Epithelial cell of proximal tubule (primary cell): ENCODE measurements at places on chromosomes 12 and 14.

DNA sequence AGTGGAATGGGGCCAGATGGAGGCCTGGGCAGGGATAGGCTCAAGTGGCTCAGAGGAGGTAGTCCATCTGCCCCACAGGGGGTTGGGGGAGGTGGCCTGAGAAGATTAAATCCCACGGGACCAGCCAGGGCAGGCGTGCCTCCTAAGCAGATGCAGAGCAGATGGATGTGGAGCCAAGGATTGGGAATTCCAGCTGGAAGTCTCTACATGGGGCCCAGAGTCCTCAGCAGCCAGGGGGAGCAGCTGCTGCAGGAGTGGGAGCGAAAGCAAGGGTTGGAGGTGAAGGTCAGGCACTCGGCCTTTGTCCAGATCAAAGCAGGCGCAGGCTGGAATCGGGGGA, 42.4 kb upstream of the VRK1 start:
- DNase-seq: no peak

- no peak for DNase-seq
Measured at GRCh38 chr12:85975716-85976115, 101.6 kb downstream of the NTS start.

- no peak for DNase-seq
Measured at GRCh38 chr12:128649902-128650301, 173.9 kb downstream of the SLC15A4 start.

- no peak for DNase-seq
Measured at GRCh38 chr12:46950094-46950493, 124.3 kb upstream of the SLC38A4 start.

DNA sequence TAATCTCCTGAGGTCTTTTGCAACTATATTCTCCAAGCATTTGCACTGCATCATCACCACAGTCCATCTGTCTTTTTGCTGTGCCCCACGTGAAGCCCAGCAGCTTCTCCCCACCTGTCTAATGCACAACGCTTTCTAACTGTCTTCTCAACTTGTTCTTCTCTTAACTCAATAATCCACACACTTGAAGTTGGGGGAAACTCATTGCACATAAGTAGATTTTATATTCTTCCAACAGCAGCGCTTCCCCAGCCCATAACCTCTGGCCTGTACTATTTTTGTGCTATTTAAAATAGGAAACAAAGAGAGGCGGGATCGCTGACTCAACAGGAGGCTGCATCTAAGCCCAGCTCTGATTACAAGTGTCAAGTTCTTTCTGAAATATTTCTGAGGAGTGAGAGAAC, 226.7 kb downstream of the GXYLT1 start:
- DNase-seq: no peak

- no peak for DNase-seq
Measured at GRCh38 chr14:66859063-66859671, 330.1 kb upstream of the GARIN2 start.

DNA sequence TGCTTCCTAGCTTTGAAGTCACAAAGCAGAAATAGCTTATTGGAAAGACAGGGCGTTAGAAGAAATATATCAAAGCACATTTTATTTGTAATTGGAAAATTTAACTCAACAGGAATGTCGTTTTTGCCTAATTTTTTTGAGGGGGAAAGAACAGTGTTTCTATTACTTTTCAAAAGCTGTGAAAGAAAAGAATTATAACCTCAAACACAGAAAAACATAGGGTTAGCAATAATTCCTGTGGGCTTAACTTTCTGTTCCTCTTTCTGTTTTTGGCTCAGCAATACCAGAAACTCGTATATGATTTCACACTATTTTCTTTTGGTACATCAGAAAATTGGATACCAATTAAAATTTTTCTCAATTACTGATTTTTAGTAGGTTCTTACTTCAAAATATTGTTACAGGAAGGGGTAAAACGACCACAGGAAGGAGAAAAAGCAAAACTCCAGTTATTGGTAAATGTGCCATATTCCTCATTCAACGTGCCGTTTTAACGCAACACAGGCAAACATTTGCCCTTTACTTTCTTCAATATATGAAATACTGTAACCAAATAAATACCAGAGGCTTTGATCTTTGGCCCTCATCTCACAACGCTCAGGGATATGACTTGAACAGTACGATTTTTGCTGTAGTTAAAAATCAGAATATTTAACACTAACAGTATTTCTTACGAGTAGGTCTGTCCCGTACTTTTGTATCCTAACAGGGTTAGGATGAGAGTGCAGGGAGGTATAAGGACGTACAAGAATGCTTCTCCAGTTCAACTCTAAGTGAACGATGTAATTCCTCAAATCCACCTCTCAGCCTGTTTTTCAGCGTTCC, 1.3 kb upstream of the RNU6-7 start:
- DNase-seq: no peak

DNA sequence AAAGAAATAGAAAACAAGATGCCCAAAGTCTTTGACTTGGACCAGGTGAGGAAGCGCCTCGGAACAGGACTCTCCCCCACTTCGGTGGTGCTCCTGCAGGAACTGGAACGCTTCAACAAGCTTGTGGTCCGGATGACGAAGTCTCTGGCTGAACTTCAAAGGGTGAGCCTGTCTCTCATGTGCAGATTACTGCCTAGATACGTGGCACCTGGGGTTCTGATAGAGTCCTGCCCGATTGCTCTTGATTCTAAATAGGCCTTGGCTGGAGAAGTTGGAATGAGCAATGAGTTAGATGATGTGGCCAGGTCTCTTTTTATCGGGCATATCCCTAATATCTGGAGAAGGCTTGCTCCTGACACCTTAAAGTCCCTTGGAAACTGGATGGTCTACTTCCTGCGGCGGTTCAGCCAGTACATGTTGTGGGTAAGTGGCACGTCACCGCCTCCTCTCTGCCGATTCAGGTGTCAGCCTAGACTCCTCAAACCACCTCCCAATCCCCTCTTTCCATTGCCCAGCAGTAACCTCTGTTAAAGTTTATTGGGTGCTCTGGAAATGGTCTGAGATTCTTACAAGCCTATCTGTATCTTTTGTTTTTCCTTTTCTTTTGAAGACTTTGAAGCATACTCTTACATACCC, 40.8 kb downstream of the CCDC92 start:
- no peak for DNase-seq

GRCh38 chr12:93520454-93520853, 52.0 kb upstream of the SOCS2 start:
- DNase-seq: no peak

- DNase-seq: no peak
Measured at GRCh38 chr12:97778111-97778510, 315.5 kb downstream of the RMST start.

DNA sequence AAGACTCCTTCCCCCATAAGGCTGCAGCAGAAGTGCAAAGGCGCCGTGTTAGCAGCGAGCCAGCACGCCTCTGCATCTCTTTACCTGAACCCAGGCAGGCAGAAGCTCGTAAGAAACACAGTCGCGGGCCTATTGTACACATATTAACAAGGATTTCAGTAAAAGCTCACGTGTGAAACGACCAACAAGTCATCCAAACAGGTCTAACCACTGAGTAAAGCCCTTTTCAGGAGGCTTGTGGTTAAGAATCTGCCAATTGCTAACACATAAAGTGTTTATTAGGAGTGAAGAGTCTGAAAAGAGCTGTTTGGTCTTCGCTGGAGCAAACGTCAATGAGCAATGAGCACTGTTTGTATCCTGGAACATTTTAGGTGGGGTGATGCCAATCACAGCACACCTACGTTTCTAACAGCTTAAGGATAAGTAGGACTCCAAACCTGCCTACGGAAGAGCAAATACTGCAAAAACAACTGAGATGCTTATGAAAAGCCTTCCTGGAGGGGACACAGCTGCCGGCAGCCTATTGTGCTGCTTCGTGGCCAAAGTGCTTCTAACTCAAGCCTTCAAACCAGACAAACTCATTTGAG, 43.1 kb downstream of the PRKAB1 start:
- DNase-seq: no peak

GRCh38 chr12:10365696-10366405, 24.0 kb downstream of the KLRK1 start:
- DNase-seq: no peak

GRCh38 chr14:90850487-90850886, 34.3 kb upstream of the TTC7B start:
- peak; percentile 66 for DNase-seq

DNA sequence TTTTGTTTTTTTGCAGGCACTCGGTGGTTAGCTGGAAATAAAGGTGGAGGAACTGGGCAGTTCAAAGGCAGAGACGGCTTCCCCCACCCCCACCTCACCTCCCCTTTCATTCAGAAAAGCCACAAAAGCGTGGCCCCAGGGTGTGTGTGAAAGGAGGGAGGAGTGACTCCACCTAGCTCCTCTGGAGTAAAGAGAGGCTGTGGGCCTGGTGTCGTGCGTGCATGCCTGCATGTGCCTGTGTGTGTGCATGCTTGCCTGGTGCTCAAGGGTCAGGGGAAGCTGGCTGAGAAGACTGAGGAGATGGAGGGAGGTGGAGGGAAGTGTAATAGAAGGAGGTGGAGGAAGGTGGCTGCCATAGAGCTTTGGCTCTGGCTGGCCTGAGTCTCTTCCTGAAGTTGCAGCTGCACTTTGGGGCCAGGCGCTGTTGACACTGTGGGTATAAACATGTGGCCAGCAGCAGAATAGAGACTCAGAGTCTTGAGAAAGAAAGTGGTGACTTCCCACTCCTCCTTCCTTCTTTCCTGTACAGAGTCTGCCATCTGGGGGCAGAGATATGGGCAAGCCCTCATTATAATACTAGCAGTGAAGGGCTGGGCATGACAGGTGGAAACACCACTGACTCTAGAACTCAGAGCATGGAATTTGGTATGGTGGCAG, 36.9 kb upstream of the SINHCAF start:
- DNase-seq: no peak

- no peak for DNase-seq
Measured at GRCh38 chr12:52871291-52872039, 22.7 kb upstream of the KRT78 start.

DNA sequence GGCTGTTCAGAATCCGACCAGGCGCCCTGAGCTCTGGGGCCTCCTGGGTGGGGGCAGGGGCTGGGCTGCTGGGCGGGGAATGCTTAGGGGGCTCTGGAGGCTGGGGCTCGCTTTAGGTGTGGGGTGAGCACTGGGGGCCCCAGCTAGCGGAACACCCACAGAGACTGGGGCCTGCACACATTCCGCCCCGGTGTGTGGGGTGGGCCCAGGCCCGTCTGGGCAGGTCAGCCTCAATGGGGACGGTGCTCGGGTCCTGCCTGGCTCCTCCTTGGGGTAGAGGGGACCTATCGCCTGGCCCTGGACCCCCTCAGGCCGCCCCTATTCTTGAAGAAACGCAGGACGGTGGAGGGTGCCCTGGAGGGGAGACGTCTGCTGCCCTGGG, 364.8 kb downstream of the TMEM121 start:
- DNase-seq: no peak

DNA sequence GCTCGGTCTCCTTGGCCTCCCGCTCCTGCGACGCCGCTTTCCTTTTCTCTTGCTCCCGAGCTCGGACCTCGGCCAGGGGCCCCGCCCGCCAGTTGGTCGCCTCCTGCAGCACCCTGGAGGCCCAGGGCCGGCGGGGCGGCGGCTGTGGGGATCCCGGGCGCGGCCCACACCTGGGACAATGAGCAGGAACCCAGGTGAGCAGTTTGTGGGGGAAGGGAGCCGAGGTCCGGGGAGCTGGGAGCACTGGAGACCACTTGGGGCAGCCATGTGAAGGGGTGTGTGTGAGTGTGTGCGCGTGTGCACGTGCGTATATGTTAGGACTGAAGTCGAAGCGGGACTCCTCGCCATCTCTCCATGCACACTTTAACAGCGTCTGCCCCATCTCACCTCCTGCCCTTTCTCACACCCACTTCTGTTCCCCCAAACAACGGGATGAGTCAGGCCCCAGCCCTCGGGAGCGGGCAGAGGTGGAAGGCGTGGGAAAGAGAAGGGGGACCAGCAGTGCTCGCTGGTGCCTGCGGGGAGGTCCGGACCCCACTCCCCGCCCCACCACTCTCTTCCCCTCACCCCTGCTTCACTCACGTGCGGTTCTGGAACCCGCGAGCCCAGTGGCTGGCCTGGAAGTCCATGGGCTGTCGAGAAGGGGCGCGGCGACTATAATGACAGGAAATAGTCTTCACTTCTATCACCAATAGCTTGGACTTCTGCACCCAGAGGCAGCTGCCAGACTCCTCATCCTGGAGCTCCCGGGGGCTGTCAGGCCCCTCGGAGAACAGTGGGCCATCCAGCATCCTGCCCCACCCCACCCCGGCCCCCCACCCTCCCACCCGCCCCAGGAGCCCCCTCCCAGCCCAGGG, 450 bp downstream of the DDN start:
- no peak for DNase-seq

GRCh38 chr14:77508249-77508648, 9.6 kb upstream of the ISM2 start:
- DNase-seq: peak; percentile 92

DNA sequence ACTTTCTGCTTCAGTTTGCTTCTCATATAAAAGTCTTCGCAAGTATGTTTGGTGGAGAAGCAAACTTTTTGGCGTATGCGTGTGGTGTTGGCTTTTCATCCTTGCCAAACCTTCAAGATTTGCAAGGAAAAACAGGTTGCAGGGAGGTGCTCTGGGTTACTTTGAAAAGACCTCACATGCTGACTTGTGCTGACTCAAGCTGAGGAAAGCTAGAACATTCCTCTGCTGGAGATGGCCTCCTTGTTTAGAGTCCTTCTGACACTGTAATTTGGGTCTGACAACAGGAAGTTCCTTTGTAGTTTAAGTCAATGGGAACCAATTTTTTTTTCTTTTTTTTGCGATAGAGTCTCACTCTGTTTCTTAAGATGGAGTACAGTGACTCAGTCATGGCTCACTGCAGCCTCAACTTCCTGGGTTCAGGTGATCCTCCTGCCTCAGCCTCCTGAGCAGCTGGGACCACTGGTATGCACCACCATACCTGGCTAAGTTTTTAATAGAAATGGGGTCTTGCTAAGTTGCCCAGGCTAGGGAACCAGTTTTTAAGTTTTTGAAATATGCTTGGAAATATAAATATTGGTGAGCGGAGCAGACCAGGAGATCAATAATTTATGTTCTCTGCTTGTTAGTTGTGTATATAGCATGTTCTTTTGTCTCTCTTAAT, 2.6 kb upstream of the ACACB start:
- DNase-seq: no peak

DNA sequence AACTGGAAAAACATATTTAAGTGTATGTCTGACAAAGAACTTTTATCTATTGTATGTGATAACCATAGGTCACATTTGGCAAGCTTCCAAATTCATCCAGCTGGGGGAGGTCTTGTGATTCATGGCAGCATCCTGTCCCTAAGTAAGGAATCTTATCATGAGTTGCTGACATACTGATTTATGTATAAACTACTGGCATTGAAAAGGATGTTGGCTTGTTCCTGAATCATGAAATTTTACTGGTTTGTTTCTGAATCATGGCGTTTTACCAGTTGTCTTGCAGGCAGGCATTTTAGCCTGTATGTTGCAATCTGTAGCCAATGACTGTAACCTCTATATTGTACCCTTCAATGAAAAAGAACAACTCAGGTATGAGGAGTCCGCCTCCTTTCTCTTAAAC, 244.8 kb downstream of the IPO8 start:
- no peak for DNase-seq

- DNase-seq: no peak
Measured at GRCh38 chr12:121167951-121168350, 35.3 kb downstream of the P2RX7 start.
